ENCODE measurements at places on chromosomes 6 and 20.

DNA sequence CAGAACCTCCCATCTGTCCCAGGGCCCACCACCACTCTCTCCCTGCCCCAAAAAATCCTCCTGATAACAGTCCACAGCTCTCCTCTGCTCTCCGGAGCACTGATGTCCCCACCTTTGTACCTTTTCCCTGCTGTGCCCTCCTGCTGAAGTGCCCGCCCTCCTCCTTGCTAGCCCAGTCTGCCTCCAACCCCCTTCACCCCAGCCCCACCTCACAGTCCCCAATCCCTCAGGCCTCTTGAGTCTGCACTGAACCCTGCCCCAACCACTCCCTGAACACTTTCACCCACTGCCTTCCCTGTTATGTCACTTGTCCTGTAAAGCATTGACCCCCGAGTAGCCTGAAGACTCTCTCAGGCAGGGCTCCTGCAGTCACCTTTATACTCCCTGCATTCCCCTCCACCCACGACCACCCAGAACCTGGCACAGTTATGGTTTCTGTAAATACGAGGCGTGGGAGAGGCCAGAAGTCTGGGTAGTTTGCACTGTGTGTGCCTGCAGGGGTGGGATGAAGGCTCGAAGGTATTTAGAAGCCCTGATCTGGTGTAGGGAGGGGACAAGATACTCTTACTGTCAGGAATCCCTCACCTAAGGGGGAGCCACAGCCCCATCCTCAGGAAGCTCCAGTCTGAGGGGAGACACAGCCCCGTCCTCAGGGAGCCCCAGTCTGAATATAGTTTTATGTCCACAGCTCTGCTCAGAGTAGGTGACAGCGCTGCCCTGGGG is 5.4 kb downstream of the GLP1R start:
- DNase-seq = no peak

DNA sequence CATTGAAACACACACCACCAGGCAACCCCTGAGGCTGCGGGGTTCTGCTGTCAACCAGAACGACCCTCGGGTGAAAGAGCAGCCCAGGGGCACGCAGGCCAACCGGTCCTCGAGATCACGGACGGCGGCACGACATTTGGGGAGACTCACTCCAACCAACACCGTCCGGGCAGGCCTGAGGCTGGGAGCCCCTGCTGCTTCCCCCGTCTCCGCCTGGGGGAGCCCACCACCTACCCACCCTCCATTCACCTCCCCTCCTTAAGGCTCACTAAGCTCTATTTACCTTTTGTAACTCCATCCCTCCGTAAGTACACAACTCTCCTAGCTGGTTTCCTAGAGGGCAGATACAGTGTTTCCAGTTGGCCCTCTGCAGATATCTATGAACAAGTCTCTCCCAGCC is 971.3 kb upstream of the DEFB115 start:
- DNase-seq = no peak

DNA sequence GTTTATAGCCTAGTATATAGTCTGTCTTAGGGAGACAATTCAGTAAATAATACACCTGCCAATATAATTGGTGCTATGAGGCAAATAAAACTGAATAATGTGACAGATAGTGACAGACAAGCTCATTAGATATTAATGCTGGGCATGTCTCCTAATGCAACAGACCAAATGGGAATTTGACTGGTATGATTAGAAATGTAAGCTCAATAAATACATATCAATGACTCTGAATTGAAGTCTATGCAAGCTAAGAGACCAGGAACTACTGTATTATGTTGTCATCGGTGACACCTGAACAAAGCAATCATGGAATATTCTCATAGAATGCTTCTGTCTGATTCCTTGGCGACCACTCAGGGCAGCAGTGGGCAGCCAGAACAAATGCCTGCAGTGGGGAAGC is 2.5 kb upstream of the SNX3 start:
- no peak for DNase-seq

- no peak for DNase-seq
Observed at GRCh38 chr6:55040102-55040848, 134.0 kb upstream of the HCRTR2 start.
